ENCODE measurements at places on chromosomes 5 and 9. TPM values are rescaled to one million over a fixed set of nuclear protein-coding genes. Genes with fewer than 3 reads are reported as not detected.

RASGEF1C gene
- total RNA-seq: 0.23 TPM

DMRT2 gene
- total RNA-seq: not detected

C9 gene
- not detected for total RNA-seq

BARX1 gene
- 12.9 TPM for total RNA-seq

BAAT gene
- 0.23 TPM for total RNA-seq

SLC36A3 gene
- total RNA-seq: not detected

POU5F2 gene
- total RNA-seq: not detected
